Activated CD8-positive, alpha-beta memory T cell treated with anti-CD3 and anti-CD28 coated beads for 1 hour (primary cell): ENCODE measurements at places on chromosomes 5 and 9.

DNA sequence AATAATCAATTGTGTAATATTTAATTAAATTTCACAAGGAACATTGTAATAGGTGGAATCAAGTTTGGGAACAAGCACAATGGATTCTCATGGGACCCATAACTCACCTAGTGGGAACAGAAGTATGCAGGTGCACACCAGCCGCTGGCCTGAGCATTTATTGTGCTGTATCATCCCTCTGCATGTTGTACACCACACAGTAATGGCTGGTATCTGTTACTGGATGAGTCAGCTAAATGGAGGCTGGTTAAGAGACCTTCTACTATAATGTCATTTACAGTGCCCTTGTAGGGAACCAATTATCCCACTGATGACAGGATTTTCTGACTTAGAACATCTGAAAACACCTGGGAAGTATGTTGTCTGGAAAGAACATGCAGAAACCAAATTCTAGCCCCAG lies 3.2 kb upstream of the MAP3K1 start:
- DNase-seq = no peak

GRCh38 chr9:37992924-37993349 lies 76.1 kb downstream of the SHB start:
- DNase-seq = no peak

DNA sequence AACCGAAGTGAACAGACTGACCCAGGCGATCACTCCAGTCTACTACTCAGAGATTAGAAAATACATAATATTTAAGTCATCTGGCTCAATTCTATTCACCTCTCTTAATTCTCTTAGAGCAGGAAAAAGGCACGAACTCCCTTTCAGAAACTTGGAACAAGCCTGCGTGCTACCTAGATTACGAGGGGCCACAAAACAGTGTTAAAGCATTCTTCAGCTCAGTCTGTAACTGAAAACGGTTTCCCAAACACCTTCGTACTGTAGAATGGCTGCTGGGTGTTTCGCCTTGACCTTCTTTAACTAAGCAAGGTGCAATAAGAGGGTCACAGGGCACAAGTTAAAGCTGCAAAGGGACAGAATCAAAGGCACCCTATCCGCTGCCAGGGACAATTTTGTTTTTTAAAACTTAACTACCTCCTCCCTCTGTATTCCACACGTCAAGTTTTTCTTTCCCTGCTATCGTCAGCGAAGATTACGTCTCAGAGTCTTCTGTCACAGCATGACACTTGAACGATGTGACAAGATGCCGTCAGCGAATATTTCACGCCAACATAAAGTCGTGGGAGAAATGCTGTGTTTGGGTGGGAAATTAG lies 687 bp downstream of the LYSMD3 start:
- DNase-seq = no peak

GRCh38 chr9:79395228-79395627 lies 176.5 kb upstream of the TLE4 start:
- no peak for DNase-seq

DNA sequence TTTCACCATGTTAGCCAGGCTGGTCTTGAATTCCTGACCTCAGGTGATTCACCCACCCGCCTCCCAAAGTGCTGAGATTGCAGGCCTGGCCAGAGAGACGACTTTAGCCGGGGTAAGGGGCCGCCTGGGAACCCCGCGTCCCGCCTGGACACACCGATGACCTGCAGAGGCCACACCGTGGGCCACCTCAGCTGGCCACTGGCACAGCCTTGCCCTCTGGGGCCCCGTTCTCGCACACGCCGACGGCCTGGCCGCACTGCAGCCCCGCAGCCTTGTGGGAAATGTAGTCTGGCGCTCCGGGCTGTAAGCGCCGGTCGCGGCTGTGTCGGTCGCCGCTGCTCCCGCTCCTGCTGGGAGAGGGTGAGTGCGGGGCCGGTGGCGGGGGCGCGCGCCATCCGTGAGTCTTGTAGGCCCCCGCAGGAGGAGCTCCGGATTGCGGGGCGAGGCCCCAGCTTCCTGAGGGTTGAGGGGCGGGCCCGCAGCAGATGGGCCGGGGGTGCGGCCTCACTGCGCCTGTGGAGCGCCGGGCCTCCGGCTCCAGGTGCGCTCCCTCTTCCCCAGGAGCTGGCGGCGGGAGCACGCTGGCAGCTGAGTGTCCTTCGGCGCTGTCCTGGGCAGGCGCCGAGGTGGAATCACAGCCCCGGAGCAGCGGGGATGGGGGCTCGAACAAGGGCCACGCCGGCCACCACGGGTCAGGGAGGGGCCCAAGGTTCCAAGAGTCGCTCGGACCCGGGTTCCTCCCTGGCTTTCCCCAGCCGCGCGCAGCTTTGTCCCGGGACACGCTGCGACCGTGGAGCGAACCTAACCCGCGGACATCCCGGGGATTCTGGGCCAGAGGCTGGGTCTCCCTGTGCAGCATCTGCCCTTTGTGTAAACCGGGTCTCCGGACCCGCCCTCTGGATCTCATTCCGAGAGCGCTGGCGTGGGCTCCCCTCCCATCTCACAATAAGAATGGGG lies at the start of gene ZFP2:
ZFP2 (plus strand) TSS at position 299 of the 957 bp plus-strand sequence. CDS start 35,401 bp downstream, outside the sequence.
- DNase-seq = no peak

GRCh38 chr5:86679529-86679928 lies 61.8 kb downstream of the COX7C start:
- no peak for DNase-seq

GRCh38 chr9:22863736-22864135 lies 417.1 kb downstream of the DMRTA1 start:
- DNase-seq = no peak

DNA sequence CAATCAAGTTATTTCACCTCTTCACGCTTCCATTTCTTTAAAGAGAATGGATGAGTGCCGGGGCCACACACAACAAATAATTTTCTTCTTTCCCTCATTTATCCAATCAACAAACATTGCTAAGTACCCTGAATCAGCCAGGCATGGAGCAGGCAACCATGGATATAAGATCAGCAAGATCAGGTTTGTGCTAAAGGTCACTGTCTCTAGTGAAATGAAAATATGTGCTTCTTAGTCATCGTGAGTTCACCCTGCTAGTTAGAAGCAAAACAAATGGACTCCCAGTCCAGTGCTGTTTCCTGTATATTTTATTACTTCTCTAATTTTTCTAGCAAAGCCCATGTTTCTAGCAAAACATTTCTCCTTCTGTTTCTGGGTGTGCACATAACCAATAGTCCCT lies 629.2 kb downstream of the BNC2 start:
- no peak for DNase-seq

- no peak for DNase-seq
Measured at GRCh38 chr9:81822967-81823366, 105.3 kb upstream of the SPATA31D4 start.

DNA sequence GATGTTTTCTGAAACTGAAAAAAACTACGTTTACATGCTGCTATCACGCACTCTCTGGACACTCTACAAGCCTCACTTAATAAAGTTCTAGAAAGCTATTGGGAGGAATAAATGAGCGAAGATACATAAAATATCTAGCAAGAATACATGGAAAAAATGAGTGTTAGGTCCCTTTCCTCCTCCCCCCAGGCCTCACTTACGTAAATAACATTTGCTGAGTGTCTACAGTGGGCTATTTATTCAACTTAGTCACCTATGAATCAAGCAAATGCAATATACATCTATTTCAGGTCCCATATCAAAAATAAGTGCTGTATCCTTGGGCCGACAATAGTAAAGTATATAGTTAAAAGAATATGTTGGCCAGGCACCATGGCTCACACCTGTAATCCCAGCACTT lies 62.5 kb downstream of the FRMD3 start:
- DNase-seq = no peak

- DNase-seq = no peak
Measured at GRCh38 chr9:115444959-115445358, 327.0 kb upstream of the TNC start.

DNA sequence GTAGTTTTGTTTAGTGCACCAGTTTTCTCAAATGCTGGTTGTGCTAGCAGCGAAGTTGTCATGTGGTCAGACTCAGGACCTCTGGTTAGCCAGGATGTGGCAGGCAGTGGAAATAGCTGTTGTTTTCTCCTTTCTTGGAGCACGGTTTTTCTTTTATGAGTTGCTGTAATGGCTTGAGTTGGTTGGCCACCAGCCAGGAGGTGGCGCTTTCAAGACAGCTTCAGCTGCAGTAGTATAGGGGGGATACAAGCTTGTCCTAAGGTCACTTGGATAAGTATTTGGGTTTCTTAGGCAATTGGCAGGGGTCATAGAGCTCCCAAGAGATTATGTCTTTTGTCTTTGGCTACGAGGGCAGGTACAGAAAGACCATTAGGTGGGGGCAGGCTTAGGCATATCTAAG lies 274.2 kb upstream of the TARS1 start:
- no peak for DNase-seq

- DNase-seq = no peak
Measured at GRCh38 chr9:124013309-124014210, 2.0 kb downstream of the LHX2 start.

- no peak for DNase-seq
Measured at GRCh38 chr5:159415301-159415937, 85.1 kb upstream of the IL12B start.

DNA sequence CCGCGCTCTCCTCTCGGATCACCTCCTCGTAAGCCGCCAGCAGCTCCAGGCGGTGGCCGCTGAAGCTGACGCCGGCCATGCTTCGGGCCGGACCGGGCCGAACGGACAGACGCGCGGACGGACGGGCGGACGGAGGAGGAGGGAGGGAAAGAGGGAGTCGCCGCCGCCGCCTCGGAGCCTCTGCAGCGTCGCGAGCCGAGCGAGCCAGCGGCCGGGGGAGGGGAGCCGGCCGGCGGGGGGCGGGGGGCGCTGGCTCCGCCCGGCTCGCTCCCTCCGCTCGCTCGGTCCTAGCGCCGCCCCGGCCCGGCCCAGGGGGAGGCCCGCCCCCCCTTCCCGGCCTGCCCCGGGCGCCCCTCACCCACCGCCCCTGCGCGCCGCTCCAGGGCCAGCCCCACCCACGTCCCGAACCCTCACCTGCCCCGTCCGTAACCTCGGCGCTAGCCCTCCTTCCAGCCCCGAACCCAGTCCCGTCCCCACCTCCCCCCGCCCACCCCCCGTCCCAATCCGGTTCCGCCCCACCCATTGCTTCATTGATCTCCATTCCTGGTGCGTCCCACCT lies at the start of gene DBN1:
DBN1 (minus strand) TSS at position 192 of the 559 bp plus-strand sequence; CDS start at position 79, 113 bp downstream.
- no peak for DNase-seq

GRCh38 chr9:114551750-114552685 lies 35.6 kb upstream of the ATP6V1G1 start:
- no peak for DNase-seq

DNA sequence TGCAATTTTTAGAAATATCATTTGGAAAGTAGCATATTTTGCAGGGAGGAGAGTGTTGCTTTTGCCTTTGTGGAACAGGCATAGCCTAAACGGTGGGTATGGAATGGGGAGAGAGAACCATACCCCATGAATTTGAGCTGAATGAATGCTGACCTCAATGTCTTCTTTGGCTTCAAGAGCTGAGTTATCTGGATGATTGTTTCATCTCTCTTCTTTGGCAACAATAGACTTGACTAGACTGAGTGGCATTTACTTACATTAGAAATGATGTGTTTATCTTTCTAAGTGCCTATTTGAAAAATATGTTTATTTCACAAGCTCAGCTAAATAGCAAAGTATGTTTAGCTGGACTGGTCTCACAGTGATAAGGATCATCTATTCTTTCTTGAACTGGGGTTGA lies 42.8 kb downstream of the SPEF2 start:
- no peak for DNase-seq

DNA sequence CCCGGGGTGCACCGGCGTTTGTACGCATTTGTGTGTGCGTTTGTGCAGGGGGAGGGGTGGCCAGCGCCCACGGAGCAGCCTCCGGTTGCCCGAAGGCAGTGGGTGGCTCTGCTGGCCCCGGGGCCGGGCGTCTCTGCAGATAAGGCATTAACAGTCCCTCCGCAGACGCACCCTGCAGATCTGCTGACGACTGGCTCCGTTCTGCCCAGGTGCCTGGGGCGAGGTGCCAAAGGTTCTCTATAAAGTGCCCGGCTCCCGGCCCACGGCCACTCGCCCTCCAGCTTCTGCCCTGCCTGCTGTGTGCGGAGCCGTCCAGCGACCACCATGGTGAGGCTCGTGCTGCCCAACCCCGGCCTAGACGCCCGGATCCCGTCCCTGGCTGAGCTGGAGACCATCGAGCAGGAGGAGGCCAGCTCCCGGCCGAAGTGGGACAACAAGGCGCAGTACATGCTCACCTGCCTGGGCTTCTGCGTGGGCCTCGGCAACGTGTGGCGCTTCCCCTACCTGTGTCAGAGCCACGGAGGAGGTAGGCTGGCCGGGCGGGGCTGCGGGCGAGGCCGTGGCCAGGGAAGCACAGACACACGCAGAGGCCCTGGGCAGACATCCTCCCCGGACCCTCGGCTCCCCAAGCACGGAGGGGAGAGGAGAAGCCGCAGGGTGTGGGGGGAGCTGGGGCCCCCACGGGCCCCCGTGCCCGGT lies at the start of gene SLC6A19:
SLC6A19 (plus strand) TSS at position 269 of the 699 bp plus-strand sequence; CDS start at position 325, 56 bp downstream.
- DNase-seq = no peak

GRCh38 chr5:93580927-93581445 lies at the start of gene NR2F1-AS1:
TSS of gene NR2F1-AS1 (minus strand) at chr5:93581219.
- no peak for DNase-seq

- DNase-seq = no peak
Measured at GRCh38 chr9:86598411-86599239, 244.4 kb upstream of the TUT7 start.

DNA sequence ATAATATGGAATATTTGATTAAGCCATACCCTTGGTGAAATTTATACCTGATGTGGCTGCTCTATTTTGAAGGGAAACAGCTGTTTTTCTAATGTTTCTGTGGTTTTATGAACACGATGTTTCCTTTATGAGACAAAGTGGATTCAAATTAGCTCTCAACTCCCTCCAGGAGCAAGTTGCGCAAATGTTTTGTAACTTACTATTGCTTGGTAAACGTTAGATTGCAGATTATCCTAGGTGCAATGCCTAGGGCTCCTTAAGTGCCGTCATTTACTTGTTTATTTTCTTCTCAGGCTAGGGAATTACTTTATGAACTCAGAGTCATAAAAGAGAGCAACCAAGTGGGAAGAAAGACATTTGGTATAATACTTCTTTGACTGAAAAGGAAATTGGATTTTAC lies 763.1 kb downstream of the TAF11L14 start:
- DNase-seq = no peak

DNA sequence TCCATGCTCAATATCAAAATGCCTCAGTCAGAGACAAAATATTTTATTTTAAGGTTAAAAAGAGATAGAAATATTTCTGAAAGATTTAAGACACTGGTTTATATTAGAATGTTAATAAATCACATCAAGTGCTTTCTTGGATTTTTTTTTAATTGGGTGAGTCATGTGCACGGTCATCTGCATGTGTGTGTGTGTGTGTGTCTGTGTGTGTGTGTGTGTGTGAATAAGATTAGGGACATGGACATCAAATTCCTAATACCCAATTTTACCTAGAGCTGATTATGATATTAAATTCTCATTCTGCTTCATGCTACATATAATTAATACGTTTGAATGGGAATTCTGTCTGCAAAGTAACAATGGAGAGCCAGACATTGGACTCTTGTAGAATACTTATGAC lies 122.9 kb downstream of the BASP1 start:
- no peak for DNase-seq
